ENCODE measurements at places on chromosomes 11 and 22. TPM values are rescaled to one million over a fixed set of nuclear protein-coding genes. Genes with fewer than 3 reads are reported as not detected.
A peak's percentile ranks its signal among the peaks of the same experiment; 100 is the strongest.

DNA sequence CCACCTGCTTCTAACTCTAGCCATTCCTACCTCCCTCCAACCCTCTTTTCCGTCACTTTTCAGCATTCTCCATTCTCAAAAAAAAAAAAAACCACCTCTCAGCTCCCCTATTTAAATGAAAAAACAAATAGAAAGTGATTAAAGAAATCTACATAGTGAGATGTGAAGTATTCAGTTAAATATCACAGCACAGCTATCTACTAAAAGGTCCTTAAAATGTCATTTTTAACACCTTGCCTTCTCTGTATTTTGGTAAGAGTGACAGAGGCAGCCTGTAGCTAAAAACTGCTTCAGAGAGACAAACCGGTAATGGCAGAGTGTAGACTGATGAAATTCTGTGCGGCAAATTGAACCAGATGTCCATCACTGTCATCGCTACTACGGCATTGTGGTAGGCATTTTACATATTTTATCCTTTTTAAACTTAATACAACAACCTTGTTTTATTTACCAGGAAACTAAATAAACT lies 346 bp upstream of the ALG9 start:
- ATAC-seq, result no peak

DNA sequence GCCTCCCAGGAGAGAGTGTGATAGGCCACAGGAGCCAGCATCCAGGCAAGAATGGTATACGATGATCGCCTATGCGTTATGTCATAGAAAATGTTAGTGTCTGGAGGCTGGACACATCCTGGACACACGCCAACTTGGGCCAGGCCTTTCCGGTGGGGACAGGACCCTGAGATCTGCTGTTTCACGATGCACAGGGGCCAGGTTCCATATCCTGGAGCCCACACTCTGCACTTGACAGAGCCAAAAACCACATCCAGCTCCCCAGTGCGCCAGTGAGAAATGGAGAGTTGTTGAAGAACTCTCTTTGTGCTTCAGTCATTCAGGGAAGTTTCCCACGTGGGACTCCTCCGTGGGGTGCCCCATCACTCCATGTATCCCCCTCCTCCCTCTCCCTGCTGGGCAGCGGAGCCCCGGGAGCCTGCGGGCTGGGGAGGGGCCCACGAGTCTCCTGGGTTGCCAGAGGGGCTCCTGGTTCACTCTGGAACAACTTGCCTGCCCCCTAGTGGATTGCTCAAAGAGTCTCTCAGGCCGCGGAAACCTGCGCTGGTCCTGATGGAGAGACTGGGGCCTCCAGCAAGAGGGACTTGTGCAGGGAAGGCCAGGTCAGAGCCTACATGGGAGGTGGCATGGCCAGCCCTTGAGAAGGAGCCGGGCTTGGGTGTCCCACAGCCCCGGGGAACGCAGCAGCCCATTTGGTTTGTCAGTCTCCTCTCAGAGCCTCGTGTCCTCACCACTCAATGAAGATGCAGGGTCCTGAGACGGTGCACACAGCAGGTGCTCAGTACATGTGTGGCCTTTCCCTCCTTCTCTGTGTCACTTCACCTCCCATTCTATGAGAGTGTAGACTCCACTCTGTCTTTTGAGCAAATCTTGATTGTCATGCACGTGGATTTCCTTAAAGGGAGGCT lies 10.2 kb upstream of the LRRC32 start:
- ATAC-seq, result peak; percentile 85

RSF1 gene
- total RNA-seq, result 68.7 TPM

GRCh38 chr11:81579339-81579738 lies 1154.3 kb downstream of the FAM181B start:
- no peak for ATAC-seq

DNA sequence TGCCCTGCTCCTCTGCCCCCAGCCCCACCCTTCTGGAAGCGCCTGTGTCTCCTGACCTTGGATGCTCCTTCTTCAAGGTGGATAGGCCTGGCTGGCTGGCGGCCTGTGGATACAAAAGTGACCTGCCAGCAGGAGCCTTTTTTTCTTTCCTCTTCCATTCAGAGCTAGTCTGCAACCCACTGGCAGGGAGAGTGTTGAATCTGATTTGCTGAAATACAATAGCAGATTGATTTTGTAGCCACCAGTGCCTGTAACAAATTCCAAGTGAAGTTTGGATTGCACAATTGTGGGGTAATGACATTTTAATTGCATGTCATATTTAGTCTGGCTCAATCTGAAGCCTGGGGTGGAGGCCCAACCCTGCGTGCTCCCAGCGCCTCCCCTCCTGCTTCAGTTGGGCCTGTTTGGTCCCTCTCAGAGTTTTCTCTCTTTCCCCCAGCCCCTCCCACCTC lies 97.2 kb downstream of the GRIK4 start:
- ATAC-seq, result no peak

DNA sequence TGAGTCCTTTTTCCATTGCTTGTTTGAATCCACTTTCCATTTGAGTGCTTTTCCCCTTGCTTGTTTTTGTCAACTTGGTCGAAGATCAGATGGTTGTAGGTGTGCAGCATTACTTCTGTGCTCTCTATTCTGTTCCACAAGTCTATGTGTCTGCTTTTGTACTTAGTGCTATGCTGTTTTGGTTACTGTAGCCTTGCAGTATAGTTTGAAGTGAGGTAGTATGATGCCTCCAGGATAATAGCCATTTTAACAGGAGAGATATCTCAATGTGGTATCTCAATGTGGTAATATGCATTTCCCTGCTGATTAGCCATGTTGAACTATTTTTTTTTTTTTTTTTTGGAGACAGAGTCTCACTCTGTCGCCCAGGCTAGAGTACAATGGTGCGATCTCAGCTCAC lies 16.7 kb downstream of the ACRV1 start:
- peak; percentile 34 for ATAC-seq

DNA sequence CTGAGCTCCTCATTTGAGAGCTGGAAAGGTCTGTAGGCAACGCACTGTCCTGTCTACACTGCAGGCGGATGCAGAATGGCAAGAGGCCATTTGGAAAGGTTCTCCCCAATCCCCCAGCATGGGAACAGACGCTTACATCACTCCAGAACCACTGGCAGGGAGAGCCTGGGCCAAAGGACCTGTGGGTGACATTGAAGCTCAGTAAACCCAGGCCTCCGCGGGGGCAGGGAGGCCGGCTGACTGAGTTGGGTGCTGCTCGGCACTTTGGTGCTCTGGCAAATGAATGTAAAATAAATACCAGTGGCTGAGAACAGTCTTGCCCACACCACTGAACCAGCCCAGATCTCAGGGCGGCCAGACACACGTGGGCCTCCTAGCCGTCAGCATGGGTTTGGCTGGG lies 22.4 kb downstream of the TOM1 start:
- no peak for ATAC-seq

- no peak for ATAC-seq
Observed at GRCh38 chr22:24550028-24550901, 4.7 kb downstream of the GUCD1 start.

DNA sequence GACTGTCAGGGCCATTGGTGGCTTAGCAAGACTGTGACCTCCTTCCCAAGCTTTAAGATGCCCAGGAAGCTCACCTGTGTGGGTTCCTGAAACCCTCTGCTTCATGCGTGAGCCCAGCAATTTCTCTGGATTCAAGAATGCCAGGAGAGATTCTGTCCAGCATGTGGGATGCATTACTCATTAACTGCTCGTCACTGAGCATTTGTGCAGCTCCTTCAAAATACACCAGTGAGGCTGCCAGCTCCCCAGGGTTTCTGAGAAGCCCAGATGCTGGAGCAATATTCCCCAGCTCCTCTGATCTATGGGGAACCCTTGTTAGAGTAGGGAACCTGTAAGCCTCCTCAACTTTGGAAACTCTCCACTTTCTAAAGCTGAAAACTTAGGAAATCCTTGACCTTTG lies 126.5 kb downstream of the CHST1 start:
- no peak for ATAC-seq

OR56A3 gene
- total RNA-seq, result not detected

DNA sequence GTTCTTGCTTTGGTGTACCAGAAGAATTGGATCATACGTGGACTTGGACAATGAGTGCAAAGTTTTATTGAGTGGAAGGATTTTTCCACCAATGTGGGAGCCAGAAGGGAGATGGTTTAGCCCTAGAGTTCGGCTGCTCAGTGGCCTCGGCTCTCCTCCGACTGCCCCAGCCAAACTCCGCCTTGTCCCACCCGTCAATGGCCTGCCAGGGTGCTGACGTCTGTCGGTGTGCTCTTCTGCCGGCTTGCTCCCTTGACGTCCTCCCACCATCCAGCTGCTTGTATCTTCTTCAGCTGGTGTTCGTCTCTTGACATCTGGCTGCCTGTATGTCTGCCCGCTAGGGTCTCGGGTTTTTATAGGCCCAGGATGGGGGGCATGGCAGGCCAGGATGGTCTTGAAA lies 154.8 kb downstream of the APOL5 start:
- ATAC-seq, result no peak

GRCh38 chr11:882596-882995 lies 28.0 kb downstream of the CHID1 start:
- ATAC-seq, result no peak

- ATAC-seq, result no peak
Observed at GRCh38 chr11:87878373-87878825, 296.8 kb downstream of the RAB38 start.

NNMT gene
- not detected for total RNA-seq

DNA sequence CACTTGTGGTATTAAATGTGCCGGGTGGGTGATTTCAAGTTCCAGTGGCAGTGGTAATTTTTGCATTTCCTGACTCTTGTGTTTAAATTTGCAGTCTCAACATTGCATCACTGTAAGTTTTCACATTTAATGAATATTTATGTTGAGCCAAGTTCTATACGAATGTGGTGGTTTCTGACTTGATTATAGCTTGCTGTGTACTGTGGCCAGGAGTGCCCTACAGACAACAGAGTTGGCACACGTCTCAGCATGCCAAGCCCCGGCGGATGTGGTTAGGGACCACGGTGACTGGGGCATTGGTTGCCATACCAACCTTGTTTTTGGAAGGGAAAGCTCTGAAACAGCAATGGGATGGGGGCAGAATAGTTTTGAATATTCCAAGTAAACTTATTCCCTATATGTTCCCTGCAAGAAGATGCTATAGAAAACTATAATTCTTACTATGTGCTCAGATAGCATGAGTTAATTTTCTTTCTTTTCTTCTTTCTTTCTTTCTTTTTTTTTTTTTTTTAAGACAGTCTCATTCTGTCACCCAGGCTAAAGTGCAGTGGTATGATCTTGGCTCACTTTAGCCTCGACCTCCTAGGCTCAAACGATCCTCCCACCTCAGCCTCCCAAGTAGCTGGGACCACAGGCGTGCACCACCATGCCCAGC lies 16.0 kb downstream of the ZNRF3 start:
- peak; percentile 40 for ATAC-seq

DNA sequence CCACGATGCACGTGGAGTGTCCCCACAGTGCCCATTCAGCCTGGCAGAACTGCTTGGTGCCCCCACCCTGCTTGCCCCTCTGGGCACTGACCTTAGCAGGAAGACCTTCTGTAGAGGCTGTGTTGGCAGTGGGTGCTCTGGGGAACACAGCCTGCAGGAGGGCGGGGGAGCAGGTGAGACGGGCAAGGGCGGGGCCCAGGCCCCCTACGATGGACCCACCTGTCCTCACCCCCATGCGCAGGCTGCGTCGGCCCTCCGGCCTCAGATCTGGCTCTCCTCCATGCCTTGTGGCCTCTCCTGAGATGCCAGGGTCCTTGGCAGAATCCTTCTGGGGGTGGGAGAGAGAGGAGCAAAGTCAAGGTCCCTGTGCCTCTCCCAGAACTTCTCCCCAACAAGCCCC lies 10.9 kb downstream of the CDC42BPG start:
- no peak for ATAC-seq

CHRM1 gene
- total RNA-seq, result not detected

- no peak for ATAC-seq
Observed at GRCh38 chr11:1936072-1936780, 10.9 kb upstream of the MRPL23 start.

DNA sequence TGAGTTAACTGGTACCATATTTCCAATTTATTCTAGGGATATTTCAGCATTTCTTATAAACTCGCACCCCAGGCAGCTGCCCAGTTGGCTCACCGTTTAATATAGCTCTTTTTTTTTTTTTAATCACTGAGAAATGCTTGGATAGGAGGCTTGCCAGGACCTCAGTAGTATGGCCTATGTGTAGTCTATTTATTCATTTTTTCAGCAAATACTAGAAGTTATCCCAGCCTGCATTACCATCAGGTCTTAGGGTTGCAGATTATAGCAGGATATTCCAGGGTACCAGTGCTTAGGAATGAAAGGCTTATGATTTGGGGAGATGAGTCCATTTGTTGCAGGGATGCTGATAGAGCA lies 26.6 kb downstream of the PARVA start:
- no peak for ATAC-seq

DNA sequence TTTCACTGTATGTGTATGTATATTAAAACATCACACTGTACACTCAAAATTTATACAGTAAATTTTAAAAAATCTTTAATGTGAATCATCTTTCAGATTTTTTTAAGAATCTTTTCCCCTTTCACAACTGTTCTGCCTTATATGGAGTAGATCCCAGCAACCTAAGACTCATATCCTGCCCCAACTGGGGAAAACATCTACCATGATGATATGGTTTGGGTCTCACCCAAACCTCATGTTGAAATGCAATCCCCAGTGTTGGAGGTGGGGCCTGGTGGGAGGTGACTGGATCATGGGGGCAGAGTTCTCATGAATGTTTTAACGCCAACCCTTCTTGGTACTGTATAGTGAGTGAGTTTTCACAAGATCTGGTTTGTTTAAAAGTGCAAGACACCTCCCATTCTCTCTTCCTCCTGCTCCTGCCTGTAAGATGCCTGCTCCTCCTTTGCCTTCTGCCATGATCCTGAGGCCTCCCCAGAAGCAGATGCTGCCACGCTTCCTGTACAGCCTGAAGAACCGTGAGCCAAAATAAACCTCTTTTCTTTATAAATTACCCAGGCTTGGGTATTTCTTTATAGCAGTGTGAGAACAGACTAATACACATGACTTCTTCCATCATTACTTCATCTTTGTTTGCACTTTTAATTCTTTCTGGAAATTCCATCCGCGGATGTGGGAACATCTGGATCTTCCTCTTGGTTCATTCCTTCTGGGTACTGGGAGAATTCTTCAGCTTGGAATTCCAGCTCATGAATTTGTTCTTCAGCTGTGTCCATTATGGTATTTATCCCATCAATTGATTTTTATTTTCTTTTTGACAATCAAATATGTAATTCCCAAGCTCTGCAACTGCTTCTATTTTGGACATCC lies 36.9 kb downstream of the LINC01488 start:
- no peak for ATAC-seq

DNA sequence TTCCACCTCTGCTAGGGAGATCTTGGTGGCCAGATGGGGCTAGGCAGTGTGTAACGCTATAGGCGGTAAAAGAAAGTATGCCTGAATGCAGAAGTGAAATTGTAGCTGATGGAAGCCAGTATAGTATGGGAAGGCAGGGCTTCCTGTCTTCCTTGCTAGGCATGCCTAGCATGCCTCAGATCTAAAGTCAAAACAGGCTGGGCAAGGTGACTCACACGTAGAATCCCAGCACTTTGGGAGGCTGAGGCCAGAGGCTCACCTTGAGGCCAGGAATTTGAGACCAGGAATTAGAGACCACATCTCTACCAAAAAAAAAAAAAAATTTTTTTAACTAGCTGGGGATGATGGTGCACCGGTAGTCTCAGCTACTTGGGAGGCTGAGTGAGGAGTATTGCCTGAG lies 281.7 kb upstream of the MTNR1B start:
- no peak for ATAC-seq

MTFP1 gene
- total RNA-seq, result 51.3 TPM
